Naive B cell (primary cell): ENCODE measurements at places on chromosomes 3 and 15. TPM values are rescaled to one million over a fixed set of nuclear protein-coding genes. Genes with fewer than 3 reads are reported as not detected.

- H3K4me3 ChIP-seq, result no peak overlapping the region
- no peaks in the 10 kb centered on the region for H3K36me3 ChIP-seq
- H3K4me1 ChIP-seq, result peaks cover 1% of the 10 kb centered on the region
- H3K27me3 ChIP-seq, result no peaks in the 10 kb centered on the region
These were observed 124.1 kb upstream of the RASGRP1 start for GRCh38 chr15:38688761-38689160.

DNA sequence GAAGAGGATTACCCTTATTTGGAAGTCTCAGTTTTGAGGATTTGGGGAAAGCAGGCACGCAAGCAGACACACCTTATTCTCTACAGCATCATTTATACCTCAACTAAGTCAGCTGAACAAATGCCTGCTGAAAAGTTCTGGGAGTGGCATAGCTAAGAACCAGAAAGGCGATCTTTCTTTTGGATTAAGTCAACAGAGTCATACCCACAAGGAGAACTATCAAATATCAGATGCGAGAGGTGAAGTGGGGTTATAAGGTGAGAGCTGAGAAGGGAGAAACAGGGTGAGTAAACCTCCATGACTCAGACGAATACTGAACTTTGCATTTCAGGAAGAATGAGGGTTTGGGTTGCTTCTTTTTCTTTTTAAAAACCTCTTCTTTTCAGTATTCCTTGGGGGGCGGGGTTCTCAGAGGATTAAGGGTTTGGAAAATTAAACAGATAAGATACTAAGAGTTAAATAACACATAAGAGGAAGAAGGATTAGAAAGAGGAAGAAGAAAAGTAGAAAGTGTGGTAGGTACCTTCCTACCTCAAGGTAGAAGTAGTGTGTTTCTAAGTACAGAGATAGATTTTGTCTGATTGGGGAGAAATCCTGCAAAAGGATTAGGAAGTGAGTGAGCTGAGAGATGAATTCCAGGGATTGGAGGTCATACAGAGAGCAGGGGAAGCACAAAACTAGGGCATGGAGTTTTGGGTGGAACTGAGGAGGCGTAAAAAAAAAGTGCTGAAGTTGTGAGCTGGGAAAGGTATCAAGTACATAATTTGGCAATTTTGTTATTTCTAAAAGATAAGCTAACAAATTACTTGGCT lies 41.3 kb upstream of the ICE2 start:
- no peak for DNase-seq
- no peak overlapping the region for H3K4me3 ChIP-seq
- peaks cover 10% of the 10 kb centered on the region for H3K4me1 ChIP-seq
- no peaks in the 10 kb centered on the region for H3K27me3 ChIP-seq
- H3K27ac ChIP-seq, result peak overlapping the region; percentile 94

GRCh38 chr3:56916716-56917360 lies 115.1 kb upstream of the ARHGEF3 start:
- peaks cover 49% of the 10 kb centered on the region for H3K4me1 ChIP-seq
- no peak for DNase-seq
- no peaks in the 10 kb centered on the region for H3K36me3 ChIP-seq
- peak overlapping the region; percentile 99 for H3K27ac ChIP-seq

CGNL1 gene
- 0.09 TPM for polyA plus RNA-seq

NSUN3 gene
- 17.9 TPM for polyA plus RNA-seq

CCNDBP1 gene
- 235 TPM for polyA plus RNA-seq

GRCh38 chr3:72248869-72249268 lies 463.9 kb upstream of the PROK2 start:
- H3K27me3 ChIP-seq, result peaks cover 20% of the 10 kb centered on the region
- H3K4me3 ChIP-seq, result no peak overlapping the region
- H3K27ac ChIP-seq, result no peak overlapping the region
- no peak for DNase-seq
- no peaks in the 10 kb centered on the region for H3K36me3 ChIP-seq

GRCh38 chr3:11671648-11672100 lies 28.0 kb upstream of the VGLL4 start:
- no peak overlapping the region for H3K4me3 ChIP-seq
- no peaks in the 10 kb centered on the region for H3K36me3 ChIP-seq
- H3K27me3 ChIP-seq, result no peaks in the 10 kb centered on the region
- H3K4me1 ChIP-seq, result peaks cover 7% of the 10 kb centered on the region

CD96 gene
- polyA plus RNA-seq, result 2.0 TPM

PLA2G4F gene
- polyA plus RNA-seq, result not detected

DNA sequence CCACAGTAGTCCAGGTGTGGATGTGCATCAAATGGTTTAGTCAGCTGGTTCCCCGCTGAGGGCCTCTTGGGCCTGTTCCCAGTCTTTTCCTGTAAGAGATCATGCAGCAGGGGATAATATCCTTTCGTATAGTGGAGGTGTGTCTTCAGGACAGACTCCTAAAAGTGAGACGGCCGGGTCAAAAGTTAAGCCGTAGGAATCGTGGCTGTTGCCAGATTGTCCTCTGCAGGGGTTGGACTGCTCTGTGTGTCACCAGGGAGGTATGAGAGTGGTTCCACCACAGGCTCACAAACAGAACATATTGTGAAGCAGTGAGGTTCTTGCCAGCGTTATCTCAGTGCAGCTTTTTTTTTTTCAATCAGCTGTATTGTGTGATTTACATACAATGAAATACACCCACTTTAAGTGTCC lies 95.0 kb downstream of the VGLL4 start:
- peaks cover 7% of the 10 kb centered on the region for H3K36me3 ChIP-seq
- peak overlapping the region; percentile 73 for H3K27ac ChIP-seq
- no peak overlapping the region for H3K4me3 ChIP-seq
- H3K4me1 ChIP-seq, result peaks cover 29% of the 10 kb centered on the region
- no peak for DNase-seq
- no peaks in the 10 kb centered on the region for H3K27me3 ChIP-seq

- H3K27ac ChIP-seq, result peak overlapping the region; percentile 91
- H3K4me1 ChIP-seq, result peaks cover 73% of the 10 kb centered on the region
- H3K4me3 ChIP-seq, result no peak overlapping the region
- peaks cover 4% of the 10 kb centered on the region for H3K36me3 ChIP-seq
- no peaks in the 10 kb centered on the region for H3K27me3 ChIP-seq
These were observed 48.7 kb downstream of the CORO2B start for GRCh38 chr15:68627476-68627875.

ISLR2 gene
- not detected for polyA plus RNA-seq

GPR171 gene
- 1.2 TPM for polyA plus RNA-seq

DNA sequence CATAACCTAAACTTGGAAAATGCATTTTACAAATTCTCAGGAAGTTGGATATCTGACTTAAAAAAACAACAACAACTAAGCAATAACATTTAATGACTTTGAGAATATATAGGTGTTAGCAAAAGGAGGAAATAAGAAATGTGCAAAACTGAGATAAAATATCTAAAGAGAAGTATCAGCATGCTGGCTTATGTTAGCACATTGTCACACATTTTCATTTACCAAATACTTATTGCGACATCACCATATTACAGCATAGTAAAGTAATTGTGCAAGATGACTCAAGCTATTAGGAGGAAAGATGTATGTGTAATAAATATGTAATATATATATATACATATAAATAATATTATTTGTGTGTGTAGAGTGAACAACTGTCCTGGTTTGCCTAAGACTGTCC lies 9.2 kb downstream of the PTX3 start:
- no peak for DNase-seq
- H3K4me3 ChIP-seq, result no peak overlapping the region
- H3K36me3 ChIP-seq, result no peaks in the 10 kb centered on the region
- H3K27me3 ChIP-seq, result no peaks in the 10 kb centered on the region

GRCh38 chr3:42975456-42975855 lies 3.7 kb upstream of the GASK1A start:
- peaks cover 27% of the 10 kb centered on the region for H3K36me3 ChIP-seq
- H3K4me1 ChIP-seq, result peaks cover 17% of the 10 kb centered on the region

RHCG gene
- polyA plus RNA-seq, result not detected

DNA sequence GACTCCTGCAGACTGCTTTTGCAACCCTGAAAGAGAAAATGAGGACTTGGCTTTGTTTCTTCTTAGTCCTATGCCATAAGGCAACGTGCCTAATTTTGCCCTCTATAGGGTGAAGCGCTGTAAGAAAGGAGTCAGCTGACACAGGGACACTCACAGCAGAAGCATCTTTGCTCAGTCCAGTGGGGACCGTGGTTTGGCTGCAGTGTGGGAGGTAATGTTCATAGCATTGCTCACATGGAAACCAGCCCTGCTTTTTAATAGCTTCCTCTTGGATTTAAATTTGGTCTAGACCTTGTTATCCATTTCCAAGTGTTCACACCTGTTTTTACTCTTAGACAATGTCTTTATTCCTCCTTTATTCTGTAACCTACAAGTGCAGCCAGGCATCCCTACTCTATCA lies 1032.1 kb downstream of the NTRK3 start:
- H3K4me1 ChIP-seq, result no peaks in the 10 kb centered on the region
- H3K4me3 ChIP-seq, result no peak overlapping the region
- no peaks in the 10 kb centered on the region for H3K27me3 ChIP-seq
- H3K36me3 ChIP-seq, result no peaks in the 10 kb centered on the region

DNA sequence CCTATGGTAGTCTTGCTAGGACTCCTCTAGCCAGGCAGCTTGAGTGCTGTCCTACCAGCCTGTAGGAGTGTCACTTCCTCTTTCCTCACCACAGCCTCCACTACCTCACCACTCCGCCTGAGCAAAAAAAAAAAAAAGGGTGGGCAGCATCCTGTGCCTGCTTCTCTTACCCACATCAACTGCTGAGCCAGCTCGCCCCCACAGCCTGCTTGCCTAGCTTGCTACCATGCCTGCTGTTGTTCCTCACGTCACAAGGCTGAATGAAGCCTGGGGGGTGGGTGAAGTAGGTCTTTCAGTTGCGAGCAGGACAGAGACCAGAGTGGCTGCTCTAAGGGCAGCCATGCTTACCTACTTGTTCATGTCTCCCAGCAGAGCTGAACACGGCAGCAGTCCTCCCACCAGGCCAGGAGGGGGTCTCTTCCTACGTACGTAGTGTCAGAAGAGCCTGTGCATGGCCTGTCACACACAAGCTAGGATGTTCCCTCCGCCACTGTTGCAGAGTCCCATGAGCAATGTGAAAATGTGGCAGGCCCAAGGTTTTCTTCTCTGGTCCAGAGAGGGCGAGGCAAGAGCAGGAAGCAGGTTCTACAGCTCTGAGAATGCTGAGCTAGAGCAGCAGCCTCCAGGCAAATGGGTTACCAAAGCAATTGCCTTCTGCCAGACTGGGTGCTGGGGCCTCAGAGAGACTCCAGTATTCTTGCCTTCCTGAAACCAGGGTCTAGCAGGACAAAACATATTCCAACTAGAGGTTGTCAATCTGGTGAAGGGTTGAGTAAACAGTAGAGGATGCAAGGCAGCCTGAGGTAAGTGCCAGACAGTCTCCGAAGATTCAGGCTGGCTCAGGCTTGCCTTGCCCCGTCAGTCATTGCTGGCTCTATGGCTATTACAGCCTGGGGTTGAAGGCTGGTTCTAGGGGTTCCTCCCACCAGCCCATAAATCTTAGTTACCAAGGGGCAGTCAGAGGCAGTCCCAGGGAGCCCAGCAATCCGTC lies 8.1 kb downstream of the PPM1M start:
- peaks cover 40% of the 10 kb centered on the region for H3K4me1 ChIP-seq
- H3K4me3 ChIP-seq, result peak overlapping the region; percentile 83
- peak overlapping the region; percentile 98 for H3K27ac ChIP-seq
- peak; percentile 90 for DNase-seq
- H3K36me3 ChIP-seq, result peaks cover 8% of the 10 kb centered on the region
- H3K27me3 ChIP-seq, result no peaks in the 10 kb centered on the region

DNA sequence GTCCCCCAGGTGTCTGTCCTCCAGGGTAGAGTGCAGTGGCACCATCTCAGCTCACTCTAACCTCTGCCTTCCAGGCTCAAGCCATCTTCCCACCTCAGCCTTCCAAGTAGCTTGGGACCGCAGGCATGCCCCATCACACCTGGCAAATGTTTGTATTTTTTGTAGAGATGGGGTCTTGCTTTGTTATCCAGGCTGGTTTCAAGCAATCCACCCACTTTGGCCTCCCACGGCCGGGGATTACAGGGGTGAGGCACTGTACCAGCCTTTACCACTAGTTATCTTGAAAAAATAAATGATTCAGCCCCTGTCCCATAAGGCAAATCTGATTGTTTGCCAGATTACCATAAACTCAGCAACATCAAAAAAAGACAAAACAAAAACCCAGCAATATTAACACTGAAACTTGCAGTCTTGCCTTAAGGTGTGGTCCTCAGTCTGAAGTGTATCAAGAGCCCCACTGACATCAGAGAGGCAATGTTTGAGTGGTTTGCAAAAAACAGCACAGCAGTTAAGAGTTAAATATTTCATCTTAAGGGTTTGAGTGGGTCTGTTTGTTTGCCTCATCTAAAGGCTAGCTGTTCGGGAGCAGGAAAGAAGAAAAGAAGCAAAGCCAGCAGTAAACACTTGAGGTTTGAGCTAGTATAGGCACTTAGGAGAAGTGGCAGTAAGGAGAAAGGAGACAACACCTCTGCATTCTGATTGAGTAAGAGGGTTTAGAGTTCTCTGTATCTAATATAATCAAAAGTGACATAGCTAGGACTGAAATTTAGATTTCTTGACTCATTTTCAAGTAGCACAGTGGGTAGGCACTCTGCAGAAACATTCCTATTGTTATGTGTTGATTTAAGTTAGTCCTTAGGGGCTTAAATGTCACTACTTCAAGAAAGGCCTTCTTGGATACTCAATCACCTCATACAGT lies 26.3 kb upstream of the EDEM1 start:
- no peaks in the 10 kb centered on the region for H3K27me3 ChIP-seq
- H3K27ac ChIP-seq, result no peak overlapping the region
- H3K4me3 ChIP-seq, result peak overlapping the region; percentile 47
- DNase-seq, result no peak
- no peaks in the 10 kb centered on the region for H3K36me3 ChIP-seq
- peaks cover 81% of the 10 kb centered on the region for H3K4me1 ChIP-seq

DNA sequence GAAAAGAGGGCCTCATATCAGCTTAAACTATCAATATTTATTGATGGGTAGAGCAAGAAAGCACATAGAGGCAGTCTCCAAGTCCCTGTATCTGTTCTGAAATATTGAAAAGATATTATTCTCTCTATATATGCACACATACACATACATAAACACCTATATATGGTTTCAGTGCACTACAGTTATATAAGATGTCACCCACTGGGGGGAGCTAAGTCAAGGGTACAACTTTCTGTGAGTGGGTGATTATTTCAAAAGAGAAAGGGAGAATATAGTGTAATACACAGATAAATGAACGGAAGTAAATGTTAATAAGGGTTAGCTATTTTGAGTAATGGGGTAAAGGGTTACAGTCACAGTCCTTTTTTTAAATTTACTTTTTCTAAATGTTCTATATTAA lies 8.8 kb downstream of the SNTN start:
- H3K27ac ChIP-seq, result no peak overlapping the region
- H3K27me3 ChIP-seq, result no peaks in the 10 kb centered on the region
- no peaks in the 10 kb centered on the region for H3K36me3 ChIP-seq
- no peak for DNase-seq
- no peak overlapping the region for H3K4me3 ChIP-seq

- H3K36me3 ChIP-seq, result no peaks in the 10 kb centered on the region
- no peaks in the 10 kb centered on the region for H3K27me3 ChIP-seq
- H3K4me3 ChIP-seq, result no peak within 1 kb of the TSS
- DNase-seq, result no peak
These were observed at the start of gene TMPRSS7 for GRCh38 chr3:112034436-112034835. TSS of gene TMPRSS7 (plus strand) at chr3:112034736. CDS start at chr3:112034846, 110 bp downstream.

GRCh38 chr15:76994496-76994895 lies 430 bp upstream of the PSTPIP1 start:
- peaks cover 42% of the 10 kb centered on the region for H3K4me1 ChIP-seq
- peak overlapping the region; percentile 95 for H3K27ac ChIP-seq
- no peaks in the 10 kb centered on the region for H3K36me3 ChIP-seq
- no peaks in the 10 kb centered on the region for H3K27me3 ChIP-seq
- DNase-seq, result no peak

ASB14 gene
- 0.55 TPM for polyA plus RNA-seq

DPPA2 gene
- polyA plus RNA-seq, result not detected

GRCh38 chr3:148763156-148763680 lies 64.4 kb upstream of the CPB1 start:
- no peaks in the 10 kb centered on the region for H3K27me3 ChIP-seq
- no peaks in the 10 kb centered on the region for H3K4me1 ChIP-seq
- no peak overlapping the region for H3K27ac ChIP-seq
- H3K4me3 ChIP-seq, result no peak overlapping the region

LEKR1 gene
- 4.8 TPM for polyA plus RNA-seq
